ENCODE measurements at places on chromosomes 5 and 9. TPM values are rescaled to one million over a fixed set of nuclear protein-coding genes. Genes with fewer than 3 reads are reported as not detected.

TTC23L gene
- total RNA-seq: 1.2 TPM

PCDHGA10 gene
- 2.2 TPM for total RNA-seq

DNA sequence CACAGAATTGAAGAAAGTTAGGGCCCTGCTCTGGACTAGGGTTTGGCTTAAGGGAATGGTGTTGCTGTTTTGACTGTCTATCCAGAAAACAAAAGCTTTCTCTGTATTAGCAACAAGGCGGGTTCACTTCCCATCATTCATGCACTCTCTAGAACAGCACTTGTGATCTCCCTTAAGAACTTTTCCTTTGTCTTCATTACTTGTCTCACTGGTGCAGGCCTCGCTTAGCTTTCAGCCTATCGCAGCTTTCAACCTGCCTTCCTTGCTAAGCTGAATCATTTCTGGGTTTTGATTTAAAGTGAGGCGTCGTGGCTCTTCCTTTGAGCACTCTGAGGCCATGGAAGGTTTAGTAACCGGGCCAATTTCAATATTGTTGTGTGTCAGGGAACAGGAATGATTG is 35.2 kb upstream of the LPCAT1 start:
- H3K4me3 ChIP-seq: no peak overlapping the region
- no peaks in the 10 kb centered on the region for H3K36me3 ChIP-seq
- no peak overlapping the region for H3K27ac ChIP-seq
- no peaks in the 10 kb centered on the region for H3K4me1 ChIP-seq

DNA sequence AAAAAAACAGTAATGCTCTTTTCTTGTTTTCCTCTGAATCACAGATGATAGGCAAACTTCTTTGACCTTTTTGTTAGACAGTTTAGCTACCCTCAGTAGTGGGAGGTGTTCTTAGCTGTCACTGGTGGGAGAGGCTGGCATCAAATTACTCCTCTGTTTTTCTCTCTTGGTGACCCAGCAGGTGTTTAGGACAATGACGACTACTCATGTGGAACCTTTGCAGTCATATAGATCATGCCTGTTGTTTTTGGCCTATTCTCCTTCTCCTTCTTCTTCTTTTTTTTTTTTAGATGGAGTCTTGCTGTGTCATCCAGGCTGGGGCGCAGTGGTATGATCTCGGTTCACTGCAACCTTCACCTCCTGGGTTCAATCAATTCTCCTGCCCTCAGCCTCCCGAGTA is 15.4 kb upstream of the NPR2 start:
- no peak overlapping the region for H3K27ac ChIP-seq
- H3K4me3 ChIP-seq: no peak overlapping the region
- DNase-seq: no peak
- H3K36me3 ChIP-seq: no peaks in the 10 kb centered on the region

DNA sequence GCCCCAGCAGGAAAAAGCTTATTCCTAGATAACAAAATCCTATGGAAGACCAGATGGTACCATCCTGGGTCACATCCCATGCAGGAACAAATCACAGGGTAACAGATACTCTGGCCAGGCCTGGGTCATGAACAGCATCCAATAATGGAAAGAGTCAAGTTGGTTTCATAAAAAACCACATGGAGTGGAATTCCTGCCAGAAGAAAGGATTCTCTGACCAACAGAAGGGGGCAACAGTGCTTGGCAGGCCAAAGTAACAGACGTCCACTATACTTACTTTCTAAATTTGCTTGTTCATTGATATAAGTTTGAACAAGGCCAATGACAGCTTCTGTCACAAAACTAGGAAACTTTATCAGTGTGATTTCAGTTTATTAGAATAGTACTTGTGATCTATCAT is 273.5 kb downstream of the ARRDC3 start:
- H3K27ac ChIP-seq: no peak overlapping the region
- H3K36me3 ChIP-seq: no peaks in the 10 kb centered on the region
- H3K27me3 ChIP-seq: no peaks in the 10 kb centered on the region
- no peak for DNase-seq
- no peak overlapping the region for H3K4me3 ChIP-seq

- no peaks in the 10 kb centered on the region for H3K27me3 ChIP-seq
- H3K36me3 ChIP-seq: no peaks in the 10 kb centered on the region
- H3K4me1 ChIP-seq: no peaks in the 10 kb centered on the region
- no peak for DNase-seq
- H3K4me3 ChIP-seq: no peak overlapping the region
Measured at GRCh38 chr5:79793722-79794121, 104.1 kb downstream of the CMYA5 start.

GRCh38 chr5:150006318-150006717 is 5.8 kb downstream of the HMGXB3 start:
- no peak overlapping the region for H3K27ac ChIP-seq
- H3K36me3 ChIP-seq: peaks cover 4% of the 10 kb centered on the region
- no peak for DNase-seq
- no peaks in the 10 kb centered on the region for H3K4me1 ChIP-seq
- no peaks in the 10 kb centered on the region for H3K27me3 ChIP-seq

Measured in H1 (cell line).